ENCODE measurements at places on chromosomes 4 and X. TPM values are rescaled to one million over a fixed set of nuclear protein-coding genes. Genes with fewer than 3 reads are reported as not detected.

DNA sequence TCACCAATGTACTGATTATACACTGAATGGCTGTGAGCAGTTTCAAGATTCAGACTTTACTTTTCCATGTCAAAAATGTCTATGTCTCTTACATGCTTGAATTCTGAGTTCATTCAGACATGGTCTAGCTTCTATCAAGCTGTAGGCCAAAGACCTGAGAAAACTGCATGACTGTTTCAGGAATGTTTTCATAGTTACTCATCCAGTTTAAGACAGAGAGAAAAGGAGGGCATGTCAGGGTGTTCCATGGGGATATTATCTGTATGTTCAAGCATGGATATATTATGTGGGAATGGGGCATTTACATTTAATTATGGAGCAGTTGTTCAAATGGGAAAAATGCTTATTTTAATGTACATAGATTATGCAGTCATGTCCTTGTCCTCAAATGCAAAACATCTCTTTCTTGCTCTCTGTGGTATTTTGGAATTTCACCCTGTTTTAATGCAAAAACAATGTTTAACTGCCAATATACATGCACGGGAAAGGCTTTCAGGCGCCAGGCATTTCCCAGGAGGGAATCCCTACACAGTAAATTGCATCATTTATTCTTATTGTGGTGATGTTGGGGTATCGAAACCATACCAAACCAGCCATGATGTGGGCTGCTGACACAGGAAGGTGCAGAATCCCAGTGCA, 429.1 kb upstream of the INTU start:
- H3K4me1 ChIP-seq: no peaks in the 10 kb centered on the region

GRCh38 chrX:70553516-70553915, 108.9 kb downstream of the DLG3 start:
- H3K4me3 ChIP-seq: no peak overlapping the region
- DNase-seq: no peak
- H3K4me1 ChIP-seq: no peaks in the 10 kb centered on the region
- no peak overlapping the region for H3K27ac ChIP-seq
- H3K36me3 ChIP-seq: no peaks in the 10 kb centered on the region

GRCh38 chr4:56821381-56822243, at the start of gene SPINK2:
Gene SPINK2, minus strand, starts transcription at chr4:56821701. Its CDS starts 39 bp downstream, at chr4:56821662.
- H3K4me1 ChIP-seq: peaks cover 22% of the 10 kb centered on the region
- H3K36me3 ChIP-seq: no peaks in the 10 kb centered on the region
- DNase-seq: peak; percentile 20
- H3K27ac ChIP-seq: no peak within 1 kb of the TSS
- H3K27me3 ChIP-seq: peaks cover 19% of the 10 kb centered on the region

GRCh38 chr4:27000122-27000521, 139.5 kb downstream of the STIM2 start:
- no peaks in the 10 kb centered on the region for H3K4me1 ChIP-seq
- H3K36me3 ChIP-seq: peaks cover 7% of the 10 kb centered on the region
- DNase-seq: no peak

The MAGEA1 gene
- polyA plus RNA-seq: not detected

DNA sequence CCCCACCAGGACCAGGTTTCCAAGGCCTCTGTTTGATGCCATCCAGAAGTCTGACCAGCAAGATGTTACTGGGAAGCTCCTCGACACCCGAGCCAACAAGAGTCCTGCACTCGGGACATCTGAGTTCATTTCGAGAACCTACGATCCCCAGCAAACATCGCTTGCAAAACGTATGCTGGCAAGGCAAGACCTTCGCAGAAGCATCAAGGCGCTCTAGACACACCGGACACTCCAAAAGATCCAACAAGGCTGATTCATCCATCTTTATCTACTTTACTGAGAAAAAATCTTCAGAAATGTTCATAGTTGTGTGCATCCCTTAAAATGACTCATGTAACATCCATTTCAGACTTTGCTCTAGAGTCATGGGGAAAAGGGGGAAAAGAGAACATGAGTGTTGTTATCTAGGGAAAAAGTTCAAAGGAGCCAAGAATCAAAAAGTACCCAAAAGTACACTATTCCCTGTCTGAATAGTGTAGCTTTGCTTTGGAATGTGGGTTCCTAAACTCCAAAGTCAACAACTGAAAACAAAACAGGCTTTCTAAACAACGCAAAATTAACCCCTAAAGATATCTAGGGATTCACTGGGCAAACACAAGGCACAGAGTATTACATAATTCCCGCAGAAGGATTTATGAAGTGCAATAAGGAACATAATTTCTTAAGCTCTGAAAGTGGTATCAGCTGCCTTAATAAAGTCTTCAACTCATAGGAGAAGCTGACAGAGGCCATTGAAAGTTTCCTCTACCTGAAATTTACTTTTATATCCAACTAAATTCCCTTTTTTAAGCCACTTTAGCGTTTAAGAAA, 1.6 kb downstream of the SH3RF1 start:
- no peak for DNase-seq
- no peak overlapping the region for H3K27ac ChIP-seq
- H3K36me3 ChIP-seq: peaks cover 5% of the 10 kb centered on the region
- no peaks in the 10 kb centered on the region for H3K27me3 ChIP-seq

DNA sequence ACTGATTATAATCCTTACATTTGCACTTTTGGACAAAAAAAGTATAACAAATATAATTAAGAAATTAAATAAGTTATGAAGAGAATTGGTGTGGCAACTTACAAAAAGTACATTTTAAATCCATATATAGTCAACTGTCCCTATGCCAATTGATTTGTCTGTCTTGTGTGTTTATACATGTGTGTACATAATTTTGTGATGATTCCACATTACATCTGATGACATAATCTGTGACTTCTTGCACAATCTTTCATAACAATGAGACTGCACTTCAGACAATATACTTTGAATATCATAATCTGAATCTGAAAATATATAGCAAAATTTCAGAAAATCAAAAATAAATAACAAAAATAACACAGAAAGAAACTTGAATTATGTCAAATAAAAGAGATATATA, 953.4 kb downstream of the FAT4 start:
- H3K27ac ChIP-seq: no peak overlapping the region
- no peaks in the 10 kb centered on the region for H3K36me3 ChIP-seq
- no peak for DNase-seq
- no peaks in the 10 kb centered on the region for H3K27me3 ChIP-seq
- H3K4me1 ChIP-seq: no peaks in the 10 kb centered on the region

The FAAH2 gene
- not detected for polyA plus RNA-seq

The PPP4R3C gene
- not detected for polyA plus RNA-seq

GRCh38 chrX:136781180-136781797, 557 bp upstream of the ARHGEF6 start:
- DNase-seq: peak; percentile 23
- peaks cover 45% of the 10 kb centered on the region for H3K4me1 ChIP-seq
- peak overlapping the region; percentile 43 for H3K4me3 ChIP-seq

The SPACA5 gene
- not detected for polyA plus RNA-seq

The CBR4 gene
- polyA plus RNA-seq: 1.1 TPM

The MCUB gene
- polyA plus RNA-seq: 117 TPM

- H3K27me3 ChIP-seq: no peaks in the 10 kb centered on the region
- H3K27ac ChIP-seq: no peak overlapping the region
Measured at GRCh38 chr4:130249002-130249401, 1153.0 kb downstream of the C4orf33 start.

DNA sequence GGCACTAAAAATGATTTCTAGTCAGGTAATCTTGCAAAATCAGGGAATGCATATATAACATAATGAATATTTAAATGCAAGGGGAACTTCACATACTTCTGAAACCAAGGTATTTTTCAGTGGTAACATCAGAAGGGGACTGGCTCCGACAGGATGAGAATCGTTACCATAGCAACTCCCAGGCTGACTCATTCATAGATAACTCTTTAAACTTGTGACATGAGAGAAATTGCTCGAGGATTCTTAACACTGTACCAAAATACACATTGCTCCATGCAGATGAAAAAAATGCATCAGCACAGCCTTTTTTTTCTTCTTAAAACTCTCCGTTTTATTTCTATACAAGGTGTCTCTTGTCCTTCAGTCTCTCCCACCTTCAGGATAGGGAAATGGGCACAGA, 114.3 kb downstream of the GABRB1 start:
- no peaks in the 10 kb centered on the region for H3K36me3 ChIP-seq
- H3K4me3 ChIP-seq: no peak overlapping the region
- DNase-seq: no peak
- no peaks in the 10 kb centered on the region for H3K4me1 ChIP-seq
- H3K27me3 ChIP-seq: peaks cover 5% of the 10 kb centered on the region

The FRG2 gene
- not detected for polyA plus RNA-seq

The NPY5R gene
- not detected for polyA plus RNA-seq

The AFP gene
- polyA plus RNA-seq: not detected

The AKAP14 gene
- polyA plus RNA-seq: not detected

The ADH1C gene
- not detected for polyA plus RNA-seq

- no peaks in the 10 kb centered on the region for H3K4me1 ChIP-seq
- H3K27ac ChIP-seq: no peak overlapping the region
- H3K4me3 ChIP-seq: no peak overlapping the region
- DNase-seq: no peak
- no peaks in the 10 kb centered on the region for H3K27me3 ChIP-seq
Measured at GRCh38 chrX:138939038-138939437, 227.5 kb upstream of the FGF13 start.

GRCh38 chrX:11100281-11101035, 10.7 kb upstream of the HCCS start:
- no peaks in the 10 kb centered on the region for H3K27me3 ChIP-seq
- DNase-seq: no peak
- H3K36me3 ChIP-seq: no peaks in the 10 kb centered on the region
- H3K27ac ChIP-seq: no peak overlapping the region

DNA sequence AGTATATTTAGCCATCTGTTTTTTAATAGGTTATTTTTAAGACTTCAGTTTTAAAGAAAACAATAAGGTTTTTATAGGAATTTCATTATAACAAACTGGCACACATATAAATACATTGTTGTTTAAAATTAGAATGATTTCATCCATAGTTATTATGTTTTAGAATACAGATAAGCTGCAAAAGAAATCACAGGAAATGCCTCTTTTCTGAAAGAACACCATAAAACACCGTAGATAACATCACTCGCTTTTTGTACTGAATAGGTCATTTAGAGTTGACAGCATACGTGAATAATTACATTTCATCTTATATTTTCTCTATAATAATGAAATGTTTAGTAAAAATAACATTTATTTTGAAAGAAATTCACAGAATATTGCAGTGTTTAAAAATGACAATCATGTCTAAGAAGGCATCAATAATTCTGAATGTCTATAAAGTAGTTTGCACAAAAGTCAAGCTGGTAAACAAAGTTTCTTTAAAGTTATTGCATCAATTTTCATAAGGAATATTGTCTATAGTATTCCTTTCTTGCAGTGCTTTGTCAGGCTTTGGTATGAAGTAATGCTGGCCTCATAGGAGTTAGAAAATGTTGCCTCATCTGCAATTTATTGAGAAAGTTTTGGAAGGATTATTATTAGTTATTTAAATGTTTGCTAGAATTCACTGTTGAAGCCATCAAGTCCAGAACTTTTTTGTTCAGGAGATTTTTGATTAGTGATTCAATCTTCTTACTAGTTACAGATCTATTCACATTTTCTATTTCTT, 17.9 kb upstream of the VEGFC start:
- H3K4me1 ChIP-seq: no peaks in the 10 kb centered on the region
- no peaks in the 10 kb centered on the region for H3K27me3 ChIP-seq
- H3K36me3 ChIP-seq: no peaks in the 10 kb centered on the region
- no peak overlapping the region for H3K27ac ChIP-seq

- no peaks in the 10 kb centered on the region for H3K36me3 ChIP-seq
- H3K27me3 ChIP-seq: no peaks in the 10 kb centered on the region
- no peak overlapping the region for H3K4me3 ChIP-seq
- H3K4me1 ChIP-seq: no peaks in the 10 kb centered on the region
- no peak for DNase-seq
Measured at GRCh38 chrX:95860127-95860526, 824.5 kb upstream of the DIAPH2 start.

GRCh38 chrX:675279-675954, 44.8 kb downstream of the SHOX start:
- H3K27me3 ChIP-seq: no peaks in the 10 kb centered on the region
- no peak overlapping the region for H3K27ac ChIP-seq
- DNase-seq: no peak
- no peak overlapping the region for H3K4me3 ChIP-seq

The POF1B gene
- polyA plus RNA-seq: not detected

- DNase-seq: no peak
- H3K36me3 ChIP-seq: no peaks in the 10 kb centered on the region
- no peaks in the 10 kb centered on the region for H3K4me1 ChIP-seq
- no peak overlapping the region for H3K4me3 ChIP-seq
Measured at GRCh38 chr4:165668694-165669093, 204.3 kb upstream of the TLL1 start.

The CSN3 gene
- polyA plus RNA-seq: not detected

- no peak overlapping the region for H3K4me3 ChIP-seq
- no peak for DNase-seq
- H3K36me3 ChIP-seq: no peaks in the 10 kb centered on the region
- no peaks in the 10 kb centered on the region for H3K27me3 ChIP-seq
Measured at GRCh38 chrX:63679432-63679831, 105.6 kb downstream of the ARHGEF9 start.

The RAI2 gene
- not detected for polyA plus RNA-seq

GRCh38 chr4:38512840-38513239, 151.2 kb upstream of the KLF3 start:
- no peaks in the 10 kb centered on the region for H3K27me3 ChIP-seq
- H3K4me1 ChIP-seq: no peaks in the 10 kb centered on the region
- no peak for DNase-seq

The PDGFRA gene
- not detected for polyA plus RNA-seq

The CLIC2 gene
- 2.0 TPM for polyA plus RNA-seq

DNA sequence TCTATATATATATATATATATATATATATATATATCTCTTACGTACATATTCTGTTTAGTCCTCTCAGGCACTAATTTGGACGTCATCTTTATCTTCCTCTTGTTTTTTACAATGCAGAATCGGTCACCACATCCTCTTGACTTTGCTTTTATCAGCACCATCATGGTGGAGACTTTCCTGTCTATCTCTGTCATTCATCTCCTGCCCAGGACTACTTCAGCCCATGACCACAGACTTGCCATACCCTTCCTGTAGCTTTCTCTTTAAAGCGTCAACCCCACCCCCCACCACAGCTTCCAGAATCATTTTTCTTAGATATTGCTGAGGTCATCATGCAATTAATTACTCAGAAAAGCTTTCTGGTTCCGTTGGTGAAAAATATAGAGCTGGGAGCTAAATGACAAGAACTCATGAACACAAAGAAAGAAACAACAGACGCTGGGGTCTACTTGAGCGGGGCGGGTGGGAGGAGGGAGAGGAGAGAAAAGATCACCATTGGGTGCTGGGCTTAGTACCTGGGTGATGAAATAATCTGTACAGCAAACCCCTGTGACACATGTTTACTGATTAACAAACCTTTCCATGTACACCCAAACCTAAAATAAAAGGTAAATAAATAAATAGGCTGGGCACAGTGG, 30.5 kb upstream of the PRKX start:
- H3K4me1 ChIP-seq: no peaks in the 10 kb centered on the region
- H3K27me3 ChIP-seq: no peaks in the 10 kb centered on the region
- DNase-seq: no peak
- H3K27ac ChIP-seq: no peak overlapping the region
- no peaks in the 10 kb centered on the region for H3K36me3 ChIP-seq
- no peak overlapping the region for H3K4me3 ChIP-seq

Measured in CD14-positive monocyte (primary cell).